ENCODE measurements at places on chromosomes 5 and 9.

- no peak for DNase-seq
Observed at GRCh38 chr9:133526721-133527321, 2.1 kb upstream of the MYMK start.

- no peak for DNase-seq
Observed at GRCh38 chr5:176151281-176151680, 86.9 kb upstream of the SIMC1 start.

- no peak for DNase-seq
Observed at GRCh38 chr5:8884029-8884428, 661.8 kb downstream of the SEMA5A start.

GRCh38 chr5:180212363-180213255 is 3.6 kb upstream of the RASGEF1C start:
- DNase-seq, result peak; percentile 2

DNA sequence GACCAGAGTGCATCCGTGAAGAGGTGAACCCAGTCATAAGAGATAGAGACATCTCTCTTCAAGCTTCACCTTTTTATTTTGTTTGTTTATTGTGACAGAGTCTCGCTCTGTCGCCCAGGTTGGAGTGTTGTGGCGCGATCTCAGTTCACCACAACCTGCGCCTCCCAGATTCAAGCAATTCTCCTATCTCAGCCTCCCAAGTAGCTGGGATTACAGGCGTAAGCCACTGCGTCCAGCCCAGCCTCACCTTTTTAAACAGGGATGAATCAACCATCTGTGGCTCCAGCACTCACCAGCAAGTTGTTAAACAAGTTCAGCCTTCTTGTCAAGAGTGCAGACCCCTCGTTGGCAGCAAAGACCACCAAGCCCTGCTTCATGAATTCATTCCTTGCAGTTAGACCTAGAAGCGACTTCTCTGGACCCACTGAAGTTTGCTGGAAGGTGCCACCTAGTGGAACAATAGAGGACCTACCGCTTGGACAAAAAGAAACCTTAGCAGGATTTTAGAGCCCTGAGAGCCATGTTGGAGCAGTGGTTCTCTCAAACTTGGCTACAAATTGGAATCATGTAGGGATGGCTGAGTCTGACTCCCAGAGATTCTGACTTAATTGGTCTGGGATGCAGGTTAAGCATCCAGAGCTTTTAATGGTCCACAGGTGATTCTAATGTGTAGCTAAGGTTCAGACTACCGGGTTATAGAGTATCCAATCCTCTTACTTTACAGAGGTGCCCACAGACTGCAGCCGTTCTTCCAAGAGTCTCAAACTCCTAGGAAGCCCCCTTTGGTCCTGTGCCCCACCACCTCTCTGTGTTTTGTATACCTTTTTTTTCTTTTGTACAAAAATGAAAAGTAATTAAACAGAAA is 10.5 kb upstream of the GALNT10 start:
- no peak for DNase-seq

GRCh38 chr9:24793787-24794186 is 248.1 kb upstream of the IZUMO3 start:
- no peak for DNase-seq

- DNase-seq, result no peak
Observed at GRCh38 chr9:132787748-132788159, 90.3 kb downstream of the AK8 start.

DNA sequence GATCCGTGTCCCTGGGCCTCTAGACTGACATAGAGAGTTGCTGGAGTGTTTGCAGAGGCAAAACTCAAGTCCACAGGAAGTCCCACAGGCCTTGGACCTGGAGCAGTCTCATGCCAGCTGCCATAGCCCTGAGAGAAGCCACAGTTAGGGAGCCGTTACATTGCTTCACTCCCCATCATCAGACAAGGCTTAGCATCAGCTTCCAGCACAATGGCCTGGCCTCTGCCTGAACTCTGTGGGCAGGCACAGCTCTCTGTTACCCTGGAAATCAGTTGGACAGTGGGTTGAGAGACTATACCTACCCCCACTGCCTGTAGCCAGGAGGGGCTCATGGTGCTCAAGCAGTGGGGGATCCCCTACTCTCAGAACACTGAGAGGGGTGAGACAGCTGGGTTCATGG is 16.2 kb upstream of the C9orf72 start:
- no peak for DNase-seq

- DNase-seq, result no peak
Observed at GRCh38 chr5:111983459-111983858, 226.5 kb upstream of the NREP start.

DNA sequence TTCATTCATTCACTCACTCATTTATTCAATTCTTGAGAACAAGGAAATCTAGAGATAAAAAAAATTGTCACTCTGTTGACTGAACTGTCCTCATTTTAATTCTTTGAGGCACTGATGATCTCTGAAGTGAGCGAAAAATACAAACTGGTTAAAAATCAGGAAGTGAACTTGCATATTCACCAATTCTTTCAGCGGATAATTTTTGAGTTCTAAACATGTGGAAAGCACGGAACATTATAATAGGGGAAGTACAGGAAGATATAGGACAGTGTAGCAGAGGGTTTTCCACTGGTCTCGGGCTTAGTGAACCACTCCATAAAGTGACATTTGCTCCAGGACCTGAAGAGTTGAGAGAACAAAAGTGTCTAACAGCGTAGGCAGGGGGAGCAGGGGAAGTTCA is 169.5 kb downstream of the TLR4 start:
- DNase-seq, result no peak

GRCh38 chr5:56985936-56986625 is 34.2 kb upstream of the MIER3 start:
- DNase-seq, result no peak

DNA sequence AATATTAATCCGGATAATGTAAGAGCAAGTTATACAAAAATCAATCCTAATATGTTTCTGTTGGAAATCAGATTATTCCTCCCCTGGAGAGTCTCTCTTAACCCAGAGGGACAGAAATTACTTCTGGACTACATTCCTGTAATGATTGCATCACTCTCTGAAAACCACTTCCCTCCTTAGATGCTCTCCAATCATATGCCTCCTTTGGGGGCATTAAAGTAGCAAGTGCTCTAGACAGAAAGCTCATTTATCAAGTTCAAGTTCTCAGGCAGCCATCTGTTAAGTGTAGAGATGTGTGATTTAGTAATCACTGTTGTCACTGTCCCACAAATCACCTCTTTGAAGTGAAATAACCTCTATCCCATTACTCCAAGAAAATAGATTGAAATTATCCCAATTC is 247.1 kb downstream of the SLCO4C1 start:
- DNase-seq, result no peak

DNA sequence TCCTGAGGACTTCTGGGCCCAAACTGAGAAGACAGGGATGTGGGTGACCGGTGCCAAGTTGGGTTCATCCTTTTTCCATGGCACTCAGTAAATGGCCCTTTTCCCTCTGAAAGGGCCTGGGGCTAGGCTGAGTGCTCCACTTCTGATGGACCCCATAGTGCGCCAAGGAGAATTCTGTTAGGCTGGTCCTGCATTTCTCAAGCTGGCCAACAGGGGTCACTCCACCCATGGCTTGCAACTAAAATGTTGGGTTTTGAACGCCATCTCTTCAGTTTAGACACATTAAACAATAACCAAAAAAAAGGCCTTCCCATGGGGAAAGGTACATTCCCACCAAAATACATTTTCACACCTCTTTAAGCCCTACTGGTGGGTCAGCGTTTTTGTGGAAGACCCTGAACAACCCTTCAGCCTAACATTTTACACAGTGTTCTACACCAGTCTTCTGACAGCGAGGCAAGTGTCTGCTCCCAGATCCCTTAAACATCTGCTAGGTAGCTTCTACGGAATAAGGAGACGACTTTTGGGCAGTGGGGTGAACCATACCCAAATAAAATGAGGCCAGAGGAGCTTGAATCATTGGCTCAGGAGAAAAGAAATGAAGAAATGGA is 27.3 kb downstream of the CNTFR start:
- no peak for DNase-seq

- DNase-seq, result peak; percentile 81
Observed at GRCh38 chr5:172766287-172767108, 4.5 kb downstream of the DUSP1 start.

- DNase-seq, result no peak
Observed at GRCh38 chr9:136757328-136757727, 715 bp downstream of the LCN8 start.
